ENCODE measurements at places on chromosomes 5 and 9.
A peak's percentile ranks its signal among the peaks of the same experiment; 100 is the strongest.

DNA sequence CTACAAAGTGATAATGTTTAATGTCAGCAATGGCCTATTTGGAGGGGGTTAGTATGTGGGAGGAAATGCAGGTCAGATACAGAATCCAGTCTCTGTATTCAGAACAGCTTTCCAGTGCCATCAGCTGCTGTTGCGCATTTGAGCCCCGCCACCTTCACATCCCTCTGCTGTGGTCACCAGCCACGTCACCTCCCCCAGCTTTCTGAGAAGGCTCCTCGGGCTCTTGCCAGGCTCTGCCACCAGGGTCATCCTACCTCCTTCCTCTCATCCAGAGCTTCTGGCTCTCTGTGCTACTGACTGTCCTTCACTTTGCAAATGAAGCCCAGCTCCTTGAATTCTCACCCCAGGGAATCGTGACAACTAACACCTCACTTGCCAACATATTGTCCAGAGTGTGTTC lies 138.8 kb downstream of the PIK3R1 start:
- no peak for DNase-seq

DNA sequence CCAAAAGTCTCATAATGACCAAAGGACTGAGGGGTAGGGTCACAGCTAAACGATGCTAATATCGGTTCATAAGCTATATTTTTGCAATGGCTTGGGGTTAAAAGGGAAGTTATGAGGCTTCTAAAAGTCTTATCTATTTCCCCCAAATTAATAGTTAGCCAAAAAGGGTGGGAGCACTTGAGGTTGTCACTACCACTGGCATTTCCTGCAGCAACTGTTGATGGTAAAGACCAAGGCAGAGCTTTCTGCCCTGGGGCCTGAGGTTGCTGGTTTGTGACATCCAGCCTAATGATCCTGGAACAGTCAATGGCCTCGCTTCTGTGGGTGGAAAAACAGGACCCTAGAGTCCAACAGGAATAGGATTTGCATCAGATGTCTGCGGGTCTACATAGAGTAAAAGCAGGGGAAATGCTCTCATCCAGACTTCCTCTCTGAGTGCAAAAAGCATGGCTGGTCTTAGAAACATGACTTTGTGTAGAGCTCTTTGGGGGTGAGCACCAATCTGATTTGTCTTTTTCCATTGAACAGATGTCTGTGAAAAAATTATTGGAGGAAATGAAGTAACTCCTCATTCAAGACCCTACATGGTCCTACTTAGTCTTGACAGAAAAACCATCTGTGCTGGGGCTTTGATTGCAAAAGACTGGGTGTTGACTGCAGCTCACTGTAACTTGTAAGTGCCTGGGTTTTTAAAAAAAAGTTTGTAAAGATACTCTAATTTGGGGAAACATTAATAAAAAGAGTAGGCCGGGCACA lies 2.7 kb downstream of the GZMA start:
- no peak for DNase-seq

DNA sequence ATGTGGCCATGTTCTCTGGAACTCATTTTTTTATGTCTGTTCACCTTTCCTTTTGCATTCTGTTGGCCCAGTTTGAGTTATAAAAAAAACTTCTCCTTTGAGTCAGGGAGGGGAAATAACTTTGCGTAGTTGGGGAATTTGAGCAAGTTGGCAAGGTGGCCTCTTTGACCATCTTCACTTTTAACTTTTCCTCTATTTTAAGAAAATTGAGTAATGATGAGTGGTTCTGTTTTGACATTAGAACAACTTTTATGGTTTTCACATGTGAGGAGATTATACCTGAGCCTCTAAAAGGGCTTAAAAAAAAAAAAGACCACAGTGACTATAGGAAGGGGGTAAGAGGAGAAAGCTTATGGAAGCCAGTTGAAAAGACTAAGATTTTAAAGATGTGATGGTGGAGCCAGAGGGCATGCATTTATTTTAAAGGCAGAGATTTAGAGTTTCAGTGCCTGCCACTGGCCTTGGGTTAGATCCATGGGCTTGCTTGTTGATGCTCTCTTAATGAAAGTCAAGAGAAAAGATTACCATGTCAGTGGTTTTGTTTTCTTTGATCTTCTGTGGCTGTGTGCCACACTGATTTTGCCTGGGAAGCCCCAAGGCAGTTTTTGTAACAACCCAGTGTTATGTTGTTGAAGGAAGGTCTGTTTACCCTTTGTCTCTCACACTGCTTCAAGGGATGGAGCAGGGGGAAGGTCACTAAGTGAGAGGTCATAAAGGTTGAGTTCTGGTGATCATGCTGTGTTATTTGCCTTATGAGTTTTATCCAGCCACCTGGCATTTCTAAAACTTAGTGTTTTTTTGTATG lies 219.7 kb upstream of the CD180 start:
- DNase-seq: no peak

- DNase-seq: no peak
Observed at GRCh38 chr5:59665086-59665831, 228.3 kb downstream of the PDE4D start.

- no peak for DNase-seq
Observed at GRCh38 chr5:109155625-109156024, 254.1 kb downstream of the PJA2 start.

DNA sequence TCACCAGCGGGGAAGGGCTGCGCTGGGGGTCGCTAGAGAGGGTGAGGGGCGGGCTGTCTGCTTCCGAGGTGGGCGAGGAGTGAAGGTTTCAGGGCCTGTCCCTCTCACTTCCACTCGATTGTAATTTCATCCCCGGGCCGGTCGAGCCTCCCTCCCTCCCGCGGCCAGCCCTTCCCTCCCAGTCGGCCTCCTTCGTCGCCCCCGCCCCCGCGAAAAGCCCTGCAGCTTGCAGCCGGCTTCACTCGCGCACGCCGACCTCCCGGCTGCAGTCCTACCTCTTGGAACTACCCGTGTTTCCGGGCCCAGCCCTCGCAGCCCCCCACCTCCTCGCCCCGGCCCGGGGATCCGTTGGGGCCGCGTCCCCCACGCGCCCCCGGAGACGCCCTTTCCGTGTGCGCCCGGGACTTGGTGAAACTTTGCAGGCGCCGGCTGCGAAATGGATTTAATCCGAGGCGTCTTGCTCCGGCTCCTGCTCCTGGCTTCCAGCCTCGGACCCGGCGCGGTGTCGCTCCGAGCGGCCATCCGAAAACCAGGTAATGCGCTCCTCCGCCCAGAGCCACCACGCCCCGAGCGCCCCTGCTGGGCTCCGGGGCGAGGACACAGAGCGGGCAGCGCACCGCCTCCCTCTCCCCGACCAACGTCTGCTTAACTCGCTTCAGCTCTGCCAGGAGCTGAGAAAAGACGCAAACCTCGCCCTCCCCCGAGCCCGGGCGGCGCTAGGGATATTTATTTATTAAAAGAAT lies at the start of gene EGFLAM:
TSS of gene EGFLAM (plus strand) at position 241 of the 743 bp plus-strand sequence. CDS start at position 437, 196 bp downstream.
- DNase-seq: peak; percentile 39

DNA sequence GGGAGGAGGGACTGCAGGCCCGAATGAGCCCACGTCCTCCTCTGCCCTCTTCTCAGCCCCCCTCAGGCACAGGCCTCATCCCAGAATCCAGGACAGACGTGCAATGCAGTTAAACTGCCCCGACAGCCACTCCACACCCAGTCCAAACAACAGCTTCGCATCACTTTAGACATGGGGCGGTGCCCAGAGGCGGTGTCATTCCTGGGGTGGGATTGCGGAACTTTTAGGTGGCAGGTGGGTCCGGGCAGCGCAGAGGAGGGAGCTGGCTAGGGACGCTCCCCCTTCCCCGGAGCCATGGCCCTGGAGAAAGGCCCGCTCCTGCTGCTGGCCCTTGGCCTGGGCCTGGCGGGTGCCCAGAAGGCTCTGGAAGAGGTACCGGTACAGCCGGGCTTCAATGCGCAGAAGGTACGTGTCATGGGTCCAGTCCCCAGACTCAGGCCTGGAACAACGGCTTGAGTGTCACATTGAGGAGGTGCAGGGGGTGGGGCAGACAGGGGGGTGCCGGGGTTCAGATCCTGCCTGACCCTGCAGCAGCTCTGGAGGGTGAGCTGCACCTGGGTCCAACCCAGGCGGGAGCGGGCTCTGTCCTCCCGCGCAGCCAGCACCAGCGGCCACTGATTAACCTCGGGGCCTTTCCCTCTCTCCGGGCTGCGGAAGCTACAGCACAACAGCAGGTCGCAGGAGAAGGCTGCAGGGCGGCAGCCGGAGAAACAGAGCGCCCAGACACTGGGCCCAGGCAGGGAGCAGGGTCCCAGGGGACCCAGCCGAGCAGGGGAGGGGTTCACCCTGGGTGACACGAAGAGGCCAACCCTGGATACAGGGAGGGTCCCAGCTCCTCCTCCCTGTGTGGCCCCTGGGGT lies 25.2 kb downstream of the GLT6D1 start:
- DNase-seq: no peak

DNA sequence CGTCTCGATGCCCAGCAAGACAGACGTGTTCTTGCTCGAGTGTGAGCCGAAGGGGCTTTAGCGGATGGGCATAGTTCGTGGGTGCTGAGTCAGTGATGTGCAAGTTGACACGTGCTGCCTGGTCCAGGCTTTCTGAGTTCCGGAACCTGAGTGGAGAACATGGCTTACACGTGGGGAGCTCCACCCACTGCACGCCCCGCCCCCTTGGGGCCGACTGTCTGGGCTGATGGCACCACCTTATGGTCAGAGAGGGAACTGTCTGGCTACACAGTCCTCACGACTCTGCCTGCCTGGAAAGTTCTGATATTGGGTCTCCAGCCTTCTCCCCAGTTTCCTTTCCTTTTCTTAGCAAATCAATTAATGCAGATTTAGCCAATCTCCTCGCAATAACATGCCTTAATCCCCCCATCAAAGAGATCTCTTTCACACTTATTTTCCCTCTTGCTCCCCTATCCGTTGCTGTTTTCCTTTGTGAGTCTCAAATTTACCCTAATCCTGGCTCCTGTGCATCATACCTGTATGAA lies 3.8 kb upstream of the STC2 start:
- DNase-seq: peak; percentile 91

DNA sequence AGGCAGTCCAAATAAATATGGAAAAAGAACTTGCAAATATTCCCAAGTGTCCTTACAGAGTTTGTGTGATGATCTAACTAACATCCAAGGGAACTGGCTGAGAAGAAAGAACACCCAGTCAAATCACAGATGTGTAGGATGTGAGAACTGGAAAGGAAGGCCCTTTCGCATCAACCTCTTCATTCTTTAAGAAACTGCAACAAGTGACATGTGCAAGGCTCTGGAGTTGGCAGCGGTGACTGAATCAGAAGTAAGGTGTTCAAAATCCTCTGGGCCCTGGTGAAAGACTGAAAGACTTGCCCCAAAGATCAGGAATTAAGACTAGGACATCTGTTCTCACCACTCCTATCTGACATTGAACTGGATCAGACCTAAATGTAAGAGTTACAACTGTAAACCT lies 88.7 kb downstream of the RAPGEF1 start:
- DNase-seq: no peak

DNA sequence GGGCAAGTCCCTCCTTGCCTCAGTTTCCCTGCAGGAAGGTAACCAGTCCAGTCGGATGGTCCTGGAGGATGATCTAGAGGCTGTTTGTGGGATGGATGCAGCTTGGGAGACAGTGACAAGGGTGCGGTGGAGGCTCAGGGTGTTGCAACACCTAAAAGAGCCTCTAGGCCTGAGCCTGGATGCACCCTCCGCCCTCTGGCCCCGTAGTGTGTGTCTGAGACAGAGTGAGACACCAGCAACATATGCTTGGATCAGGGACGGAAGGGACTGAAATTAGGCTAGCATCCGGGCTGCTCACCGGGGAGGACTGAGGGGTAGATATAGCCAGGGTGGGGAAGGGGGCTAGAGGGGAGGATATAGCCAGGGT lies 1.1 kb downstream of the CRAT start:
- no peak for DNase-seq

GRCh38 chr9:71859939-71860338 lies 51.1 kb downstream of the ABHD17B start:
- no peak for DNase-seq

GRCh38 chr5:36728697-36729543 lies 122.5 kb downstream of the SLC1A3 start:
- peak; percentile 55 for DNase-seq

DNA sequence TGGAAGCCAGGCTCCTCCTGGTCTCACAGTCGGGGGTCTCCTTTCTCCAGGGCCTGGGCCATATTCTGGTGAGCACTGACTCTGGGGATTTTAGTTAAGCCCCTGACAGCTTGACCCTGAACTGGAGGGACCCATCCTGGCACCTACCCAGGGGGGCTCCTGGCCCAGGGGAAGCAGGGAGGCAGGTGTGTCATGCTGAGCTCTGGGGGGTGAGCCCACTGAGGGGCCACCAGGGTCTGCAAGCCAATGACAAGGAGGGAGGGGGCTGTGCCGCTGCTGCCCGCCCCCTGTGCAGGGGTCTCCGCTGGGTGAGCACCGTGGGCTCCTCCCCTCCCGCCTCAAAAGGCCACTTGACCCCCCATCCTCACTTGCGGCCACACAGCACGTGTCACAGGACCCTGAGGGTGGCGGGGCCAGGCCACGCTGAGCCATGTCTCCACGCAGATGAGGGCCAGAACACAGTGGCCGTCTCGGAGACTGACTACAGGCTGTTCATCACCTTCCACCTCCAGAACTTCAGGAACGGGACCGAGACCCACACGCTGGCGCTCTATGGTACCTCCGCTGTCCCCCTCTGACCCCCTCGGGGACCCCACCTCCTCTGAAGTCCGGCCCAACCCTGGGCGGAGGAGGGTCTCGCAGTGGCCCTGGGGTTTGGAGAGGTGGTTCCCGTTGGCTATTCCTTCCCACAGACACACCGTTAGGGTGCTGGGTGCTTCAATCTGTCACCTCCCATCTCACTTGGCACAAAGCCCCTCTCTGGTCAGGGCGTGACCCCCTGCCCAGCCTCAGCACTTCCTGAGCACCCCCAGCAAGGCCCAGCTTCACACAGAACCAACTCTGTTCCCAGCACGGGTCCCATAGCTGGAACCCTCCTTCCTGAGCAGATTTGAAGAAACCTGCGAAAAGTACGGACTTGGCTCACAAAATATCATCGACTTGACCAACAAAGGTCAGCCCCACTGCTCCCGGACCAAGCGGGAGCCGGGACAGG lies 2.0 kb downstream of the LCN9 start:
- peak; percentile 3 for DNase-seq

- DNase-seq: no peak
Observed at GRCh38 chr5:162593881-162594280, 526.3 kb downstream of the GABRG2 start.

DNA sequence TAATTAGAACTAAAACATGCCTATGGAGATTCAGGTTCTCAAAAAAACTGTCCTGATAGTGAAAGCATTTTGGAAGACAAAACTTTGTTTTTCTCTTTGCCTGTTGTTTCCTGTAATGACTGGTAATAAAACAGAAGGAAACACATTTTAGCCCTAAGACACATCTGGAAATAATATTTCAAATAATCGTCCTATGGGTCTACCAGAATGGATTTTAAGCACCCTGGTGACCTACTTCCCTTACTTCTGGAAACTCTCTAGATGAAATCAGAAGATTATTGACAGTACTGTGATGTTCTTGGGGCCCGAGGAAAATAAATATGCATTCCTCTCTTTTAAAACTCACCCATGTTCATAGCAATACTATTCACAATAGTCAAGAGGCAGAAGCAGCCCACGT lies 110.1 kb upstream of the TLE4 start:
- no peak for DNase-seq

DNA sequence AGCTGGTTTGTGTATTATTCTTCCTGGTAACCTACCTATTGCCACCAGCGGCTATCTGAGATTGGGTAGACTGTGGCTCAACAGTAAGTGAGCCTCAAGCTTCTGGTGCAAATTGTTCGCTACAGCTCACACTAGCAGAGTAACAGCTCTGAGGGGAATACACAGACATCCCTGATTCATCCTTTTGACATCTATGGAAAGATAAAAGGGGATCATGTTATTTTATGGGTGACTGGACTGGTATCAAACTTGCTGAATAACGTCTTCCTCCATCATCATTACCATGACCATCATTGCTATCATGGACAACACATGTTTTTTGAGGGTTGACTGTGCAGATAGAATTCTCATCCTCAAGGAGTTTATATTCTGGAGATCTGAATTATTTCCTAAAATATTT lies 129.6 kb downstream of the PIK3R1 start:
- DNase-seq: no peak

GRCh38 chr5:143030349-143030748 lies 260.2 kb downstream of the ARHGAP26 start:
- no peak for DNase-seq

Data from AG08396 (cell line).